COR-L47 (cell line): ENCODE measurements at places on chromosomes 11 and 22.

- no peak for DNase-seq
Observed at GRCh38 chr11:95653680-95654079, 135.9 kb downstream of the FAM76B start.

DNA sequence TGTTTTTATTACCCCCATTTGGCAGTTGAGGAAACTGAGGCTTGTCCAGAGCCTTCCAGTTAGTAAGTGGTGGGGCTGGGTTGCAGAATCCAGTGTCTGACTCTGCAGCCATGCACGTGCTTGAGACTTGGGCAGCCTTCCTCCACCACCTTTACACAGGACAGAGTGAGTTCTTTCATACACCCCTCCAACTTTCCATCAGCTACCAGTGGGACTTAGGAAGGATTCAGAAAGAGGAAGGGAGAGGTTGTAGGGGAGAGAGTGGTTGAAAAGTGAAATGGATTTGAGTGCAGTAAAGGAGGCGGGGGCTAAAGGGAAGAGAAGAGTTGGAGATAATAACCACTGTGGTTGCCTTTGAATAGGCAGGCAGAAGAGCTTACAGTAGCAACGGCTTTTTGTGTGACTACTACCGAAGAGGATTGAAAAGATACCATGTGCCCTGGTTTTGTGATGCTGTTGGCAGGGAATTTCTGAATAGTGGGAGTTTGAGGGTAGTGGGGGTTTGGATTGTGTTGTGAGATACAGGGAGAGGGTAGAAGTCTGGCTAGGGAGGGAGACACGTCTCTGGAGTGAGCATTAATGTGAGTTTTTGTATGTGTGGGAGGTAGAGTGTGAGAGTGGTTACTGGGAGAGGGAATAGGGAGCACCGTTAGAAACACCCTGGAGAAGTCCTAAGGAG, 1.7 kb downstream of the UVRAG start:
- DNase-seq: no peak

DNA sequence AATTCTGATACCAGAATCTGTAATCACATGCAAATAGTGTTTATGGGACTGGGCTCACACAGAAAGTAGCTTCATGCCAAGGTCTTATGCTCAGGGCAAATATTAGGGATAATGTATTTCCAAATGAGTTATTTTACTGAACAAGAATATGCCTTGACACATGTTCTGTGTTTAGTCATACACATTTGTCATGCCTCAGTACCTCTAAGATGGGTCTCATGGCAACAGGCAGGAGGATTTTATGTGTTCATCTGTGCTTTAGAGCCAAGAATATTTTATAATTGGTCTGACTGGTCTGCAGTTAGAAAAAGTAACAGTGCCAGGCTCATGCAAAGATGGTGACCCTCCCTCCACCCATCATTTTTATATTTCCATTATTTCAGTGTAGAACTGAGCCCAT, 49.1 kb downstream of the JAM3 start:
- no peak for DNase-seq

GRCh38 chr11:33507967-33508366, 192.7 kb downstream of the C11orf91 start:
- DNase-seq: no peak

DNA sequence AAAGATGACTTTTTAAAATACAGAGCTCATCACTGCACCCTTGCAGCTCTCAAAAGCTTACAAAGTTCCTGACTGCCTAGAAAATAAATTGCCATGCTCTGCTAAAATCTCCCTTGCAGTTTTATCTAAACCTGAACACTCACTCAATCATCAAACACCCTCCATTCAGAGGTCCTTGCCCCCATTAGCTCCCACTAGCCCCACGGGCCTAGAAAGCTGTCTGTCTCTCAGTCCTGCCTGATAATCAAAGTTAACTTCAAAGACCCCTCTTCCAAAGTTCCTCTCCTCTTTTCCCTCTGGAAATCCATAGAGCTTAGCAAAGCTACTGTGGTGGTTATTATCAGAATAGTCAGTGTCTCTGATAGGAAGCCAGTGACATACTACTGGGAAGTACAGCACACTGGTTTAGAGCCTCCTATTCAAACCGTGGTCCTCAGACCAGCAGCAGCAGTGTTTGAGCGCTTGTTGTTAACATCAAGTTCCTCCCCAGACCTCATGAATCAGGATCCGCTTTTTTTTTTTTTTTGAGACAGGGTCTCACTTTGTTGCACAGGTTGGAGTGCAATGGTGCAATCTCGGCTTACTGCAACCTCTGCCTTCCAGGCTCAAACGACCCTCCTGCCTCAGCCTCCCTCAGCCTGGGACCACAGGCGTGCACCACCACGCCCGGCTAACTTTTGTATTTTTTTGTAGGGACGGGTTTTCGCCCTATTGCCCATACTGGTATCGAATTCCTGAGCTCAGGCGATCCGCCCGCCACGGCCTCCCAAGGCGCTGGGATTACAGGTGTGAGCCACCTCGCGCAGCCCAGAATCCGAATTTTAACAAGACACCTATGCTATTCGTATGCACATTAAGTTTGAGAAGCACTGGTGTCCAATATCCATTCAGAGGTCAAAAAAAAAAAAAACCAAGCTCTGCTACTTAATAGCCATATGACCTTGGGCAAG, 1.2 kb downstream of the NDUFC2 start:
- DNase-seq: no peak

GRCh38 chr11:126426106-126426505, 70.6 kb downstream of the ST3GAL4 start:
- no peak for DNase-seq

DNA sequence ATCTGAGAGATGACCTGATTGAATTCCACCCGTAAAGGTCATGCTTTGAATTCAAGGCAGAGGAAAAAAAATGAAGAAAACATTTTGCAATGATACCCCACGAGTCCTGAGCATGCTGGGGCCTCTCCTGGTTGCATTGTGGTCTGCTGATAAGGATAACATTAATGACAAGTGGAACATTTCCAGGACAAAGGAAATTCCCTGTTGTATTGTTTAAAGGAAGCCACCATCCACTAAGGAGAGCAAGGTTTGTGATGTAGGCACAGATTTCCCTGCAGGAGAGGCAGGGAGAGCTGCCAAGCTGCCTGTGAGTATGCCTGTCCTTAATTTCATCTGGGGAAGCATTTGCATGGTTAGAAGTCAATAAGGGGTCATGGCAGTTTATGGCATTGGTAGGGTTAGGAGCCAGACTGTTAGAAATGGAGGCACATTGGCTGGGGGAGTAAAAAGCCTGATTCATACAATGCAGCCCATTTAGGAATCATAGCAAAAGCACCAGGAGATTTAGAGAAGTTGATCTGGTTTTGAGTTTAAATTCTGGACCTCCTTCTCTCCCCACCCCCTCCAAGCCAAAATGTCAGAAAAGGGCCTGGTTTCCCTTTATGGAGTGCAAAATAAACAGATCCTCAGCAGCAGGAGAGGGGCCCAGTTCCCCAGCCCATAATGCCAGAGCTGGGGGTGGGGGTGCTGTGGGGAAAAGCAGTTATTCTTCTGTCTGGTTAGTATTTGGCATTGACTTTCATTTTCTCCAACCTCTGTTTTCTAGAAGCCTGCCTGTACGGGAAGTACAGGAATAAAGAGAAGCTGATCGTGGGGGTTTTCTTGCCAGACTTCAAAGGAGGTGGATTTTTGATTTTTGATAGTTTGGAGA, 22.1 kb downstream of the FLI1 start:
- peak; percentile 14 for DNase-seq

GRCh38 chr22:24423519-24424000, 3.8 kb upstream of the ADORA2A start:
- no peak for DNase-seq

- DNase-seq: no peak
Observed at GRCh38 chr11:103031834-103032233, 60.1 kb downstream of the DCUN1D5 start.

DNA sequence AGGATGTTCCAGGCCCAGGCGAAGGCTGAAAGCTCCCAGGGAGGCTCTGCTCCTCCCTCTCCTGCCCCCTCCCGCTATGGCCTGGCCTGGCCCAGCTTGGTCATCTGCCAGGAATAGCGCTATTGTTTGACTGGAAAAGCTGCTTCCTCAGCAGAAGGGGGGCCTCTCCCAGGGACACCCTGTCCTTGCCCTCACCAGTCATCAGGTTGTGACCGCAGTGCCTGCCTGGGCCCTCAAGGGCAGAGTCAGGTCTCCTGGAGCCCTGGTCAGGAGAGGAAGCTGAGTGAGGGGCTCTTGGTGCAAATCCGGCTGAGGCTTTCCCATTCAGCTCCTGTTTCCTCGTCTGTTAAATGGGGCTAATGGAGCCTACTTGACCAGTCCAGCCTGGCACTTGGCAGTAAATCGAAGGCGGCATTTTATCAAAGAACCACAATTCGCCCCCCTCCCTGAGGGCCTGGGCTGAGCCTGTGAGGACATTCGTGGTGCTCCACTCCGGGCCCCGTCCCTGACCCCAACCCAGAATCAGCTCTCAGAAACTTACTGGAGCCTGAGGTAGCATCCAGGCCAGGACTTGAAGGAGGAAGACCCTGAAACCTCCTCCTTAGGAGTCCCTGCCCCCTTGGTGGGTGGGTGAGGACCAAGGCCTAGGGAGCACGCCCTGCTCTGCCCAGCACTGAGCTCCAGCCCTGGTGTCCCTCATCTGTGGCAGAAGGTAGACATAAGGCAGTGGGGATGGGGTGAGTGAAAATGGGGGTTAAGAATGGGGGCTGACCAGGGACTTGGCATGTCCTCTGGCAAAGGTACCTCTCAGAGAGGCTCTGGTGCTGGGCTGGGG, 2.0 kb upstream of the CASTOR1 start:
- DNase-seq: peak; percentile 57

GRCh38 chr11:2665526-2666400, 34.0 kb downstream of the KCNQ1OT1 start:
- no peak for DNase-seq

DNA sequence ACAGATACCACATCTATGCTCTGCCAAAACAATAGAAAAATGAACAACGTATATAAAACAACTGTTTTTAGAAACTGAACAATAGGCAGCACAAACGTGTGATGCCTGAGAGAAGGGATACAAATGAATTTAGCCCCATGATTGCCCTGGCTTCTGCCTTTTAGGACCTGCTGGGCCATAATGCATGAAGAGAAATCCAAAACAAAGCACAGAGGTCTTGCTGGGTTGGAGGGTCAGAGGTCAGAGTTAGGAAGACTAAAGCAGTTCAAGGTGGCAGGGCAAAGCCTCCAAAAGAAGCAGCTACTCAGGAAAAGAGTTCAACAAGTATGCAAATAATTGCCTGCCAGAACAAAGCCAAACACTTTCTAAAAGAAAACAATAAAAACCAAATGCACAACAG, 138.5 kb downstream of the TTC28 start:
- no peak for DNase-seq

- no peak for DNase-seq
Observed at GRCh38 chr11:46050003-46050461, 71.2 kb downstream of the PHF21A start.

DNA sequence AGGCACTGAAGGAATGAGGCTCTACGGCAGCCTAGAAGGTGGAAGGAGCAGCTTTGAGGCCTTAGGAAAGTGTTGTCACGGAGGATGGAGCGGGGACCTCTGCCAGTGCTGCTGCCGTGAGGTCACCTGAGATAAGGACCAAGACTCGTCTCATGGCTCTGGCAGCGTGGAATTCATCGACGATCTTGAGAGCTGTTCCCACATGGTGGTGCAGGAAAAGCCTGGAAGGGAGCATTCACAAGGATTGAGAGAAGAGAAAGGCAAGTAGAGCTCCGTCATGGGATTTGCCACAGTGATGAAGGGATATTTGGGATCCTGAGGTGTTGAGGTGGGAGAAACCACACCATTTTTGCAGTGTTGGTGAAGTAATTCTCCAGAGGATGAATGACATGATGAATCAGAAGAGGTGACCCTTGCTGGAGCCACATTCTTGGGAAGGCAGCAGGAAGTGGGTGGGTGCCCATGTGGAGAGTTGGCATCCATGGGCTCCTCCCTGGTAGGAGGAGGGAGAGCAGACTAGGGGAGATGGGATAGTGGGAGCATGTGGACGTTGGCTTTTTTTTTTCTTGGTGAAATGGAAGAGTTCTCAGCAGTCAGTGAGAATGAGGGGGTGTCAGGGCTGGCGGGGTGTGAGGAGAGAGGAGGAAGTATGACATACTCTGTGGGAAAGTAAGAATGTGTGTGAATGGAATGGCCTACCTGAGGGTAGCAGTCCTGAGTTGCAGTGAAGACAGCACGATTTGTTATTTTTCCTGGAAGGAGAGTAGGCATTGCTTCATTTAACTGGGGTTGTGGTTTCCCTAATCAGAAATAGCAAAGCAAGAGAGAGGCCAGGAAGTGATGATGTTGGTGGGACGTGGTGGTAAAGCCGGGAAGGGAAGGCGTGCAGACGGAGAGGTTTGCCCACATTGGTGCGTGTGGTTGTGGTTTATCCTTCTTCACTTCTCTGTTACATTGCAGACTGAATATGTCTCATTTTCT, 11.1 kb downstream of the PPP6R3 start:
- DNase-seq: no peak

- no peak for DNase-seq
Observed at GRCh38 chr22:49807780-49808708, 19.6 kb downstream of the BRD1 start.

- DNase-seq: peak; percentile 28
Observed at GRCh38 chr11:64715756-64716472, 7.1 kb downstream of the NRXN2 start.
